ENCODE measurements at places on chromosomes 7 and 10.

DNA sequence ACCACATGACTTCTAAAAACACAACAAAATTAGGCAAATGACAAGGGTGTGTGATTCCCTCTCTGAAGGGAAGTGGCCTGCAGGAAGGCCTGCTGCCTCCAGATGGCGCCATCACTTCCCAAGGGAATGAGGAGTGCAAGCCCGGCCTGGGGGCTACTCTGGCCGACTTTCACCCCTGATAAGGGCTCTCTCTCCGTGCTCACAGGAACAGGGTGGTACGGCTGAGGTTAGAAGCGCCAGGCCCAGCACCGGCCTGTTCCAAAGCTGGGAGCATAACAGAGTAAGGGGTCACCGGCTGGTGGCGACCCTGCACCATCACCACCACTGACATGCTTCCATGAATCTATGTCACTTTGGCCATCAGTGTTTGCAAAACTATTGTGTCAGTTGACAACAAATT, 13.1 kb downstream of the RBP3 start:
- no peak for DNase-seq

DNA sequence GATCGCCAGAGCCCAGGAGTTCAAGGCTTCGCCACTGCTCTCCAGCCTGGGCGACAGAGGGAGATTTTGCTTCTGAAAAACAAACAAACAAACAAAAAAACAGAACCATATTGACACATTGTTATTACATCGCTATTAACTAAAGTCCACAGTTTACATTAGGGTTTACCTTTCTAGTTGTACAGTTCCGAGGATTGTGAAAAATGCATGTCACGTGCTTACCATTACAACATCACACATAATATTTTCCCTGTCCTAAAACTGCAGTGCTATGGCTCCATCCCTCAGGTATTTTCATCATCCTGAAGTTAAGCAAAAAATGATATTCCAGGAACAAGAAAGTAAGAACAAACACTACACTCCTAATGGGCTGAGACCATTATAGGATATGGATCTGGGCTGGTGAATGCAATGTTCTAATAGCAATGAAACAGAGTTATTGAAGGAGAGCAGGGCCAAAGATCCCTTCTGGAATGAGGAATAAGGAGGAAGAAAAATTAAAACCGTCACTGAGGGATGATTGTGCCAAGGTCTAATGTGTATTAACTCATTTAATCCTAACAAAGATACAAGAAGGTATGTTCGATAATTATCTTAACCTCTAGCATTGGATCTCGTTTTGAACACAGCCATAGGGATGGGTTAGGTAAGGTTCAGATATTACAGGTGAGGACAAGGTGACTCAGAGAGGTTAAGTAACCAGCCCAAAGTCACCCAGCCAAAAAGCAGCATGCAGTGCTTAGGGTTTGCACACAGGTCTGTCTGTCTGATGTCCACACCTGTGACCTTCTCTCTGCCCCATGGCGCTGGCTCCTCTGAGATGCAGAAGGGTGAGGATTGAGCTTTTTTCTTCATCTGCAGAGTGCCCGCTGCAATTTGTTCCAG, 14.0 kb upstream of the CUX1 start:
- no peak for DNase-seq

- DNase-seq: no peak
These were observed 33.9 kb downstream of the ASB13 start for GRCh38 chr10:5632446-5632845.

DNA sequence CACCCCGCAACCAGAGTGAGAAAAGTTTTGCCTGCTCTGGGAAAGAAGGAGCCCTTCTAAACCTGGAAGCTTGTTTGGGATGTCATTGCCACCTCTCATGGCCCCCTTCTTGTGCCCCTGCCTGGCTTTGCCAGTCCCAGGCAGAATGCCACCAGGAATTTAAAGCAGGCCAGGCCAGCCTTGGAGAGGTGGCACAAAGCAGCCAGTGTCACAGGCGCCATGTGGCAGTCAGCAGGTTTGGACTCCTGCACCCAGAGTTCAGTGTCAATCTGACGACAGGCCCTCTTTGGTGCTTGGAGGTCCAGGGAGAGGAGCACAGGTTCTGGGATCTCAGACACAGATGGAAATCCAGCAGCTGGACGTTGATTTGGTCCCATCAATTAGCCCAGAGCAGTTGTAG, 12.7 kb downstream of the HK1 start:
- DNase-seq: no peak

DNA sequence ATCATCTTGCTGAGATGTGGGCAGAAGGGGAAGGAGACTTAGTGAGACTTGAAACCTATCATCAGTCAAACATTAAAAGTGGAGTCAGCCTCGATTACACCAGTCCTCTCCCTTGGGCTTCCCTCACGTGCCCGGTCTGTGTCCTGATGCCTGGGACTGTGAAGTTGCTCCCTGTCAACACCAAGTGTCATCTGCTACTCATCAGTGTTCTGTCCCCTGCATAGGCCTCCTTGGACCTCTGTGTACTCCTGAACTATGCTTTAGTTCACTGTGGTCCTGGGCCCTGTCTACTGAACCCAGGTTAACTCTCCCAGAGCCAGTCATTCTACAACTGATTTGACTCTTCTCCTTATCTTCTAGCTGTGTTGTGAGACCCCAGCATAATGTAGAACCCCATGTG, 506.3 kb downstream of the TYW1 start:
- DNase-seq: no peak

GRCh38 chr7:31056775-31057346, 4.8 kb downstream of the ADCYAP1R1 start:
- DNase-seq: no peak

GRCh38 chr10:110040767-110041478, 33.1 kb downstream of the ADD3 start:
- no peak for DNase-seq

GRCh38 chr10:17026686-17027485, 102.7 kb downstream of the CUBN start:
- DNase-seq: no peak

DNA sequence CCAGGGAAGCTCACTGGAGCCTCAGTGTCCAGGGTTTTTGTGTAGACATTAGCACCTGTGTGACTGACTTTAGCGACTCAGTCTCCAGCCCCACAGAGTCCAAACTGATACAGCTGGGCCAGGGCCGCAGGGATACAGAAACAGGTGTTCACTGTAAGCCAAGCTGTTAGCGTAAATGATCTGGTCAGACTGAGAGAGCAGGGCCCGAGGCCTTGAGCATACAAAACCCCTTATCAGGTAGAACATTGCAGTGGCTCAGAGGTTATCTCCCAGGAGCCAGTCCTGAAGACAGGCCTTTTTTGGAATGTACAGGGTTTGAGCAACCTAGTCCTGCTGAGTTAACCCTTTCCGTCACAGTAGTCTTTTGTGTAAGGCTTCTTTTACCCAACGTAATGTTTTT, 25.0 kb downstream of the LHPP start:
- no peak for DNase-seq

- no peak for DNase-seq
These were observed 13.4 kb downstream of the SLC13A4 start for GRCh38 chr7:135714534-135715009.

DNA sequence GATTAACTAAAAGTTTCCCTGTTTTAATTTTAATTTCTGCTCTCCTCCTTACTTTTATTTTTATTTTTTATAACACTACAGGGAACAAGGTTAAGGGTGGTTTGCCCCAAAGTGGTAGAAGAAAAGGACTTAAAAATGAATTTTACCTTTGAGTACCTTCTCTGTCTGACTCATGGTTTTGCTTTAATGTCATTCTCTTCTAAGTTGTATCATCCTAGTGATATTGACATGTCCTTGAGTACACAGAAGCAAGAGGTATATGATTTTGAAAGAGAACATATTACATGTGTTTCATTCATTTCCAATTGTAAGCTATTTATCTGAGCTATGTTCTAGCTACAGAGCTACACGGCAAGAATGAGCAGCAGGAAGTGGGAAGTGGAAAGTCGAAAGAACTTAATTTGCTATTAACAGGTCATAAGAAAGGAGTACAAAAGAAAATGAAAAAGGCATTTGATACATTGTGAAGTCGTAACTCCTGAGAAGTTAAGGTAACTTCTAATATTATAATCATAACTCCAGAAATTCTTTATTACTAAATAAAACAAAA, 112.5 kb downstream of the SEMA3A start:
- no peak for DNase-seq

DNA sequence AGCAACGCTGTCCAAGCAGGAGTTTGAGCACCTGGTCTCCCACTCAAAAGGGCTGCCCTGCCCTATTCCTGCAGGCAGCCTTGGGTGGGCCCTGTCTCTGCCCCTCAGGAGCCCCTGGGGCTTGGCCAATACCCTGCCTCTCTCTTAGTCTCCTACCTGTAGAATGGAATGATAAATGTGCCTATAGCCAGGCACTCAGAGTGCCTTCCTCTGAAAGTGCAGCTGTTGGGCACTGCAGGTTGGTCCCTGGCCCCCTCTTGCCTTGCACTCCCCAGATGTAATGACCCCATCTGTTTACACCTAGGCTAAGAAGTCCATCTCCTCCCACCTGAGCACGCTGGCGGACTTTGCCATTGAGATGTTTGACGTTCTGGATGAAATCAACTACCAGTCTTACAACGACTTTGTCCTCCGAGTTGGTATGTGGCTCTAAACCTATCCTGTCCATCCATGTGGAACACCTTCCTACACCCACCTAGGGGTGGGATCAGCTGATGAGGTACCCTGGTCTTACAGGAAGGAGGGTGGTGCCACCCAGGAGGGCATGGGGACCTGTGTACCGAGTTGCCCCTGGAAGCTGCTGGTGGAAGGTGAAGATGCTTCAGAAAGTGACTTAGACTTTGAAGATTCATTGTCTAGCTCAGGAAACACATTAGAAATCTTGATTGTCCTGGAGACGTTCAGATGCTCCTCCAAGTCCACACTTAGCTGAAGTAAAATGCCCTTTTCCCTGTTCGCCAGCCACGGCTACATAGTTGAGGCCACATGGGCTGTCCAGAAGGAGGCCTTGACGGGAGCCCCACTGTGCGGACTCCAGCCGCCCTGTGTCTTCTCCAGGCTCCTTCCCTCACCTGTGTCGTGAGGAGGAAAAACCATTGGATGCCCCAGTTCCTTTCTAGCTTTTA, 134.1 kb downstream of the ADCY1 start:
- DNase-seq: no peak

DNA sequence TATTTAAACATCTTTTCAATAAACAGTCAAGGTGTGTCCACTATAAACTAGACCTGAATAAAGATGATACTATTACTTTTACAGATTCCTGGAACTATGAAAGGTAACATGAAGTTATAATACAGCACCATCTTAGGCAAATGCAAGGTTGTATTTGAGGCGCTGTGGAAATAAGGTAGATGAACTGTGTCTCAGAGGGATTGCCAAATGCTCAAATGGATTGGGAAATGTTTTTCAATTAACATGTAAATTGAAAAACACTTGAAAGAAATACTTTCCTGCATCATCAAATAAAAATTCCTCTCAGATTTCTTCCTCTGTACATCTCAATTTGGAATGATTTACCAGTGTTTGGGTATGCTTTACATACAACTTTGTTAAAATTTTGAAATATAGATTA, 139.4 kb downstream of the DKK1 start:
- no peak for DNase-seq

DNA sequence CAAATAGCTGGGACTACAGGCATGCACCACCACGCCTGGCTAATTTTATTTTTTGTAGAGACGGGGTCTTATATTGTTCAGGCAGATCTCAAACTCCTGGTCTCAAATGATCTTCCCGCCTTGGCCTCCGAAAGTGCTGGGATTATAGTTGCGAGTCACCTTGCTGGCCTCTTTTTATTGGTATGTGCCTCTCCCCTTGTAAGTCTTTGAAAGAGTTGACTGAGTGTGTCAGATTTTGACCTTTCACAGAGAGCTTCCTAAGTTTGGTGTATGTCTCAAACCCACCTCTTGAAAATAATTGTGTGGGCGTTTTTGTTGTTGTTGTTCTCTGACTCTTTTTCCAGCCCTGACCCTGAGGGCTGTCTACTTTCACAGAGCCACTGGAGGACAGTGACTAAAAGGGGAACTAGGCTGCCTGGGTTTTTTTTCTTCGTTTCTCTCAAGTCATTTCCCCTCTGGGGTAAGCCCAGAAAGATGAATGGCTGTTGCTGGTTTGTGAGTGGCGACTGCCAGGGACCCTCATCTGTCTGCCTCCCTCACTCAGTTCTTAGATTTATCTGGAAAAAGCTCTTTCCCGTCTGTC, 262.8 kb downstream of the ZEB1 start:
- DNase-seq: no peak

- DNase-seq: no peak
These were observed 12.7 kb upstream of the DNMBP start for GRCh38 chr10:100022403-100022802.

GRCh38 chr10:43424416-43424815, 12.5 kb upstream of the ZNF487 start:
- no peak for DNase-seq

DNA sequence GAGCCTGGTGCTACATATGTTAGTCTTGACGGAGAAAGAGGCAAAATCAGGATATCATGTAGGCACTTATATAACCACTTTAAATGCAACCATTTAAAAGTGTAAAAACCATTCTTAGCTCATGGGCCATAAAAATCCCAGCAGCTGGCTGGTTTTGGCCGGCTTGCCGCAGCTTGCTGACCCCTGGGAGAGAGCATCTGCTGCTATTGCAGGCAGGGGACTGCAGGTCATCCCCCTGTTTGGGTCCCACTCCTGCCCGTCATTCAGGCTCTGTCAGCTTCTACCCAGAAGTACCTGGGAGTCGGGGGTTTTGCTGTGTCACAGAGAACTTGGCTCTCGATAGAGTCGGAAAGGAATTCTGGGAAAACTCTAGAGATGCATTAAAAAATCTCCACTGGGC, 187.4 kb downstream of the CUX1 start:
- no peak for DNase-seq

DNA sequence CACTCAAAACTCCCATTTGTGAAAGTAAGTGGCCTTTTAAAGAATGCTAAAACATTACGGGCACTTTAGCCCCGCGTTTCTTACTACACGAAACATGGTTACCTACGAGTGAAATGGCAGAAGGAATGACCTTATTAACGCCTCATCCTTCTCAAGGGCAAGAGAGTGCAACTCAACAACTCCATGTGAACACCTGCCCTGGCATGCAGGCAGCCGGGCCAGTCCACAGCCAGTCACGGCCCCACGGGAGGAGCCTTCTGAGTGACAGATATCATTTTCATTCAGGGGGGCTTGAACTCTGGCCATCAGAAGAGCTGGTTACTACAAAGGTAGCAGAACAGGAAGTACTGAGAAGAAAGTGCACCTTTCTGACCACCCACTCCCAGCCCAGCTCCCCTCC, 236.1 kb downstream of the PTPRN2 start:
- no peak for DNase-seq

GRCh38 chr10:72088889-72089575, 681 bp upstream of the SPOCK2 start:
- DNase-seq: peak; percentile 16

- no peak for DNase-seq
These were observed 15.0 kb downstream of the BUD23 start for GRCh38 chr7:73698410-73698809.

- DNase-seq: no peak
These were observed 83.1 kb upstream of the SEMA3A start for GRCh38 chr7:84277628-84278224.

GRCh38 chr10:29634105-29634504, 666 bp downstream of the SVIL start:
- DNase-seq: no peak

GRCh38 chr10:9535744-9536143, 1481.3 kb downstream of the GATA3 start:
- no peak for DNase-seq
